ENCODE measurements at places on chromosomes 1 and 21.

- DNase-seq = peak; percentile 32
Measured at GRCh38 chr1:201183209-201183608, 7.4 kb upstream of the IGFN1 start.

DNA sequence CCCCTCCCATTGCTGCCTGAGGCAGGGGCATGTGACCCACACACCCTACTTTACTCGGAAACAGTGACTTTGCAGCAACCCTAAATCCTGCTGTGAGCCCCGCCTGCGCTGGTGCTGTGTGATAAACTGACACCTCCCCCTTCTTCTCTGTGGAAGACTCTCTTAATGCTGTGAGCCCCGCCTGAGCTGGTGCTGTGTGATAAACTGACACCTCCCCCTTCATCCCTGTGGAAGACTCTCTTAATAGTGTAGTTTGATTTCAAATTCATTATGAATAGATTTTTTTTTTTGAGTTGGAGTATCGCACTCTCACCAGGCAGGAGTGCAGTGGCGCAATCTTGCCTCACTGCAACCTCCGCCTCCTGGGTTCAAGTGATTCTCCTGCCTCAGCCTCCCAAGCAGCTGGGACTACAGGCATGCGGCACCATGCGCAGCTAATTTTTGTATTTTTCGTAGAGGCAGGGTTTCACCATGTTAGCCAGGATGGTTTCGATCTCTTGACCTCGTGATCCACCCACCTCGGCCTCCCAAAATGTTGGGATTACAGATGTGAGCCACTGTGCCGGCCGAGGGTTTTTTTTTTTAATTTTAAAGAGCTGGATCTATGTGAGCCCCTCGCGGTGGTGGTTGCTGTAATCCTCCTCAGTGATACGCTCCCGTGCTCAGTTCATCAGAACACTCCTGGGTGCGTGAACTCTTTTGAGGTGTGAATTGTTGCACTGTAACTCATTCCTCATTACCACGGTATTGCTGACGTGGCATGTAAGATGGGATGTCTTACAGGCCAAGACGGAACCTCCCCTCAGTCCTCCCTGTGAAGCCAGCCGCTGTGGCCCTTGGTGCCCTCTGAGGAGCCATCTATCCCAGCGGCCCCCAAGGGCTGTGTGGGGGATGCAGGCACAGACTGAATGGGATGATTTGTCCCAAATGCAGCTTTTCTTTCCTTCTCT, 60.3 kb downstream of the GALNT2 start:
- DNase-seq = no peak

DNA sequence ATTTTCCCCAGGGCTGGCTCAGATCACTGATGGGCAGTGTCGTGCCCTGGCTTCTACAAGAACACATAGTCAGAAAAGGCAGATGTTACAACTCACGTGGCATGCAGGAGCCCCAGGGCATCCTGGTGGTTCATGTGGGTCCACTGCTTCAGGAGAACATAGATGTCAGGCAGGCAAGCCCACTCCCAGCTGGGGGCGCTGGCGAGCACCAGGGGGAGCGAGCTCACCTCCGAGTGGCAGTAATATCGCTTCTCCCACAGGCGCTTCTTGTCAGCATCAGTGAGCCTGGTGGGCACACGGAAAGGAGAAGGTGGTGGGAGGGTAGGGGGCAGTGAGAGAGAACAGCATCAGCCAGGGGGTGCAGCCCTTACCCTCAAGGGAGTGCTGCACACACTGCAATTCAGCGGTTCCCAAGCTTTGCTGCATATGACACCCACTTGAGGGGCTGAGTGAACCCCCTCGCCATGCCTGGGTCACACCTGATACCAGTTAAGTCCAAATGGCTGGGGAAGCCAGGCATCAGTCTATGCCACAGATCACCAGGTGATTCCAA, 34.3 kb upstream of the PPP1R15B start:
- DNase-seq = peak; percentile 13

DNA sequence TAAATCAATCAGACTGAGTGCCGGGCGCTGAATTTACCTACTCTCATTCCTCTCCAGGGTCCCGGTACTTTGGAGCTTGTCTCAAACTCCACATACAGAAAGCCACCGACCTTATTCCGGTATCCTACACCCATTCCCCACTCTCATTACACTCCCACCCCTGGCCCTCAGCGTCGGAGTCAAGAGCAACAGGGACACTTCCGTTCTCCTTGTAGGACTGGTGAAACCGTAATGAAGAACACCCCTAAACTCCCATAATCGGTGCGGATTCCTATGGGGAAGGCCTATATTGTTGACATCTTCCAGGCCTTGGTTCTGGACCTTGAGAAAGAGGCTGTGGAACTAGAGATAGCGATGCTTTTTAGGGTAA, 798 bp downstream of the ZBED6 start:
- DNase-seq = no peak

DNA sequence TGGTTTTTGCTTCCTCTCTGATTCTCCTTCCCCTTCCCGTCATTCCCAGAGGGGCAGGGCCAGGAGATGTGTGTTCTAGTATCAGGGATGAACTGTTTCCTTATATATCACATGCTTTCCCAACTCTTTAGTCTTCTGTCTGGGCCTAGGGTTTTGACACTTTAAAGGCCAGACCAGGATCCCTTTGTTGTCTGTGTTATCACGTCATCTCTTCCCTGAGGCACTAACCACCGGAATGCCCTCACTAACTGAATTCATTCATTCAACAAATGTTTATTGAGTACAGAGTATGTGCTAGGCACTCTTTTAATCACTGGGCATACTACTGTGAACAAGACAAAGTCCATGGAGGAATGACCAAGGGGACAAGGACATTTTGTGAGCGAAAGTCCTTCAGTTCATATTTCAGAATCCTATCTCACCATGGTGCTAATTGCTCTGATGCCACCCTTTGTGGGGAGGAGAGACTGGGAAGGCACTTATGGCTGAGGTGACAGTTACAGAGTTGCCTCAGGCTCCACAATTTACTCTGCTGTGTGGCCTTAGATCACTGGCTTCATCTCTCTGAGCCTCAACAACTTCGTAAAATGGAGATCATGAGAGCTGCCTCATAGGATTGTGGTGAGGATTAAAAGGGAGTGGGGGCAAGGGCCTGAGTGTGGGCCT, 12.0 kb upstream of the ZNF362 start:
- no peak for DNase-seq

- DNase-seq = peak; percentile 9
Measured at GRCh38 chr1:67211589-67212563, 45.6 kb downstream of the IL23R start.

DNA sequence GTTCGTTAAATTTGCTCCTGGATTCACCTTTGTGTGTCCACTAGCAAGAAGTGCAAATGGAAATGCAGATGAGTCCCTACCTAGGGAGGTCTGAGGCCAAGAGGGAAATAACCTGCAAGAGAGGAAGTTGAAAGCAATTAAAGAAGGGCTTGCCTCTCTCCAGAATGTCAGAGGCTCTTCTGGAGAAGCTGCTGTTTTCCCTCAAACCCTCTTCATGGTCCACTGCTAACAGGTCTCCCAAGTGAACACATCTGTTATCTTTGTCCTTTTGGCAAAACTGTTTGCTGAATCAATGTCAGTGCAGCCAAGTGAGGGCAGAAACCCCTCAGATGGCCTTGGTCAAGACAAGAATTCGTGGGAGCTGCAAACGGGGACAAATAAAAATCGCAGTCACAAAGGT, 177.3 kb upstream of the PLXNA2 start:
- DNase-seq = no peak

GRCh38 chr1:225777058-225777582, 506 bp upstream of the SRP9 start:
- no peak for DNase-seq

GRCh38 chr1:87450615-87451209, 122.0 kb downstream of the LMO4 start:
- no peak for DNase-seq

DNA sequence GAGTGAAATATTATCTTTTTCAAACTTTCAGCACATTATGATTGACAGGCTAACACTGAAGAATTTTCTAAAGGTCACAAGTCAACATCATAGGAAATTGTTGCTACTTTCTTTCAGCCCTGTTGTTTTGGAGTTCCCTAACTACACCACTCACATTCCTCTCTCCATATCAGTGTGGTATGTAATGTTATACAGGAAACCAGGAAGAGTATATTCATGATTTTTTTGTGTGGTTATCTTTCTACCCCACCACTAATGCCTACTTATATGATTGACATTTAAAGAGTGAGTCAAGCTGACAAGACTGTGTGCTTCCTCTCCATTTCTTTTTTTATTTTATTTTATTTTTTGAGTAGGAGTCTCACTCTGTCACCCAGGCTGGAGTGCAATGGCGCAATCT, 47.8 kb upstream of the PRDM2 start:
- DNase-seq = no peak

GRCh38 chr1:233459470-233459945, 132.0 kb downstream of the MAP3K21 start:
- DNase-seq = no peak

- no peak for DNase-seq
Measured at GRCh38 chr1:208587110-208587509, 342.9 kb upstream of the PLXNA2 start.

DNA sequence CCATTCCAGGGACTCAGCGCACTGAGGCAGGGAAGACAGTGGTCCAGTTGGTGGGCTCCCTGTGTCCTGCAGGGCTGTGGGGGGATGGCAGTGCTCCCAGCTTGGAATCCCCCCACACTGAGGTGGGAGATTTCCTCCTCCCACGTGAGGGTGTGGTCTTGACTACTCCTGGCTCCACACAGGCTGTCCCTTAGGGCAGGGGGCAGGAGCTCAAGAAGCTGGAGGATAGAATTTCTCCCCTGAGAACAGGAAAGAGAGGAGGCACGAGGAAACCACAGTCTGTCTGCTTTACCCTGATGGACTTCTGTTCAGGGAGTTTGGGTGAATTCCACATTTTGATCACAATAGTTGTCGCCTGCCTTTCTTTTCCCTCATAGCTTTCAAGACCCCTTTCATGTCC, 62.1 kb downstream of the CACNA1E start:
- DNase-seq = no peak
